ENCODE measurements at places on chromosomes 4 and X.

GRCh38 chr4:8306511-8307021, 37.0 kb downstream of the HTRA3 start:
- DNase-seq, result no peak

GRCh38 chrX:77640702-77641101, 145.3 kb downstream of the ATRX start:
- DNase-seq, result no peak

GRCh38 chr4:42632653-42633382, 24.1 kb downstream of the ATP8A1 start:
- DNase-seq, result no peak

DNA sequence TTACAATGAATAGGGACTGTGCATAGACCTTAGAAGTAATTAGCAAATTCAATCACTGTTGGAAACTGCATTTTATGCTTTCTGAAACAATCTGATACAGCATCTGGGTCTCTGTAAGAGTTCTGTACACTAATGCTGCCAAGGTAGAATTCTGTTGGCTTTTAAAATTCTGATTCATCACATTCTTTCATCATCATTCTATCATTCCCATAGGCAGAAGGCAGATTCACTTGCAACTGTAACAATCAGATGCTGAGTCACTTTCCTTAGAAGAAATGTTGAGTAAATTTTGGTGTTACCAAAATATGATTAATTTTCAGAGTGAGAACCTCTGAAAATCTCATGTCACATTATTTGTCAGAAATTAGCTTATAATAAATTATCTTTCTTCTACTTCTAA, 267.2 kb downstream of the MAPK10 start:
- no peak for DNase-seq

GRCh38 chr4:104451573-104451972, 43.1 kb downstream of the CXXC4 start:
- no peak for DNase-seq

DNA sequence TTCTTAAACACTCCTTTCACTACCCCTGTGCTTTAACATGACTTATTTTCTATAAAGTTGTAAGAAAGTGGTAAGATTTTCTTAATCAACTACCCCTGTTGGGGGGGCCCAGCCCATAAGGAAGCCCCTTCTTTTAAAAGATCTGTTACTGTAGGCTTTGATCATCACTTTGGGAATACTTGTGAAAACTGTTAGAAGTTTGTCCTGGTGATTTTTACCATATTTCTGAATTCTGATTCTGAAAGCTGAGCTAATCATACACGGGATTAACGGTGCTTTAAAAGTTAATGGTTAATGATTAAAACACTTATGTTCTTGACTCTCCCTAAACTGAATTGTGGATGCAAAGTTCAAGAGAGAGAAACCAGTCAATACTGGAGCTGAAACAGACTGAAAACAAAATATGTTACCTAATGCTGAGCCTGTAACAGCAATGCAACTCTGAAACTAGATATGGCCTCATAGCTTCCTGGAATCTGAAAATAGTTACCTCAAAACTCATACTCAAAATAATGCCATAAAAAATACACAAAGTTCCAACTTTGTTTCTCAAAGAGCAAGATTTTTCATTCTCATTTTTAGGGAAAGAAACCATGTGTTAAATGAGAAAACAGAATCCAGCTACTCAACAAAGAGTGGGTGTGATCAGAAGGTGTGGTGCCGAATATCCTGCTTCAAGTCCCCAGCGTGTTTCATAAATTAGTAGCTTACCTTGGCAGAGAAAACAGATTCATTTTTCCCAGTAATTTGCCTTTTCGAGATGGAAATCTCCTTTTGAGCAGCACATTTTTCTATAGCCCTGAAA, 31.6 kb downstream of the ADH7 start:
- no peak for DNase-seq

- no peak for DNase-seq
Measured at GRCh38 chr4:40187386-40187906, 9.4 kb upstream of the RHOH start.

- no peak for DNase-seq
Measured at GRCh38 chr4:97942951-97943350, 200.3 kb downstream of the STPG2 start.

Data from stimulated activated CD8-positive, alpha-beta memory T cell treated with anti-CD3 and anti-CD28 coated beads, Interleukin-4, amount 100 ng/mL, for 1 hour (primary cell).